ENCODE measurements at places on chromosomes 4 and X.

DNA sequence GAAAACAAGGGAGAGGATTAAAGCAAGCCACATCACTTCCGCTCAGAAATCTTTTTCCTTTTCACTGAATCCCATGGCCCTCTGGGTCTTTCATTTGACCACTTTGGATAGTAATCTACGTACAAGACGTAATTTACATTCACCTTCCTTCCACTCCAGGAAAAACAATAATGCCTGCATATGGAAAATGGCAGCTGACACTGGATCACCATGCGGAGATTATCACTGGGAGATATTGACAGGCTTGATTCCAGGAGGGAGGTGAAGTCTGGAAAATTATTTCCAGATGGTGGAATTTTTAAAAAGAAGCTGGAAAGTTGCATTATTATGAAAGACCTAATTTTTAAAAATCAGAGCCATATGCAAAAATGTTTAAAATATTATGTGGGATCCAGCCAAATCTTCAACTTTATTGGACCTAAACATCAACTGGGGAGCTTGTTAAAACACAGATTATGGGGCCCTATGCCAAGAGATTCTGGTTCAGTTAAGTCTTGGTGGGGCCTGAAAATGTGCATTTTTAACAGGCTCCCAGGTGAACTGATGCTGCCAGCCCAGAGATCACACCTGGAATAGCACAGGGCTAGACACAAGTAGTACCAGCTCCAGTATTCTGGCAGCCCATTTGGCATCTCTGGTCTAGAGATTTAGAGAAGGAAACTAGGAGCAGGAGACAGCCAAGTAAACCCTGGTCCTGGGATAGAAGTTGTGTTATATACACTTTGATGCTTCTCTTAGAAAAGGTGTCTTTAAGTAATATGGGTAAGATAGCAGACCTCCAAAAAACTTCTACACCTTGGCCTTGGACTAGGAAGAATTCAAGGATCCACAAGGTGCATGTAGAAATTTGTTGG is 290.3 kb upstream of the LDB2 start:
- no peak for DNase-seq

DNA sequence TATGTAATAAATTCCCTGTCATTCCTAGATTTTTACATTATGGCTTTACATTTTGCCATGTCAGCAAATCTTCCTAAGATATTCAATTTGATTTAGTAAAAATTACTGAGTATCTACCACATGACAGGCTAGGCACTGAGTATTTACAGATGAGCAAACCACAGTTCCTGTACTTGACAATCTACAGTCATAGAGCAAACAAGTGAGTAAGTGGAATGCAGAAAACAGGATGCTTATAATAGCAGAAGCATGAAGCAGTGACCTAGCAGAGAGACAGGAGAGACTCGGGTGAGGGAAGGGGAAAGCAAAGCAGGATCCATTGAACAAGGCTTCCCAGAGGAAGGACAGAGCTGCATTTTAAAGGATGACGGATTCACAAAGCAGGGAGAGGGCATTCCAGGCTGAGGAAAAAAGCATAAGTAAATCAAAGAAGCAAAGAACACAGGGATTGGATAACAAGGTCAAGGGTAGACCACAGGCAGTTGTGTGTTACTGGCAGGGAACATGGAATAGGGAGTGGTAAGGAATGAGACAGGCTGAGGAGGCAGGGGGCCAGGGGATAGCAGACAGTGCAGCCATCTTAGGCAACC is 124.7 kb upstream of the C1QTNF7 start:
- peak; percentile 57 for DNase-seq

GRCh38 chrX:110407910-110408545 is 49.4 kb downstream of the RTL9 start:
- DNase-seq: no peak

GRCh38 chrX:118593407-118593806 is 97.8 kb downstream of the DOCK11 start:
- no peak for DNase-seq

- DNase-seq: no peak
Observed at GRCh38 chrX:10612215-10612614, 8.2 kb downstream of the MID1 start.

DNA sequence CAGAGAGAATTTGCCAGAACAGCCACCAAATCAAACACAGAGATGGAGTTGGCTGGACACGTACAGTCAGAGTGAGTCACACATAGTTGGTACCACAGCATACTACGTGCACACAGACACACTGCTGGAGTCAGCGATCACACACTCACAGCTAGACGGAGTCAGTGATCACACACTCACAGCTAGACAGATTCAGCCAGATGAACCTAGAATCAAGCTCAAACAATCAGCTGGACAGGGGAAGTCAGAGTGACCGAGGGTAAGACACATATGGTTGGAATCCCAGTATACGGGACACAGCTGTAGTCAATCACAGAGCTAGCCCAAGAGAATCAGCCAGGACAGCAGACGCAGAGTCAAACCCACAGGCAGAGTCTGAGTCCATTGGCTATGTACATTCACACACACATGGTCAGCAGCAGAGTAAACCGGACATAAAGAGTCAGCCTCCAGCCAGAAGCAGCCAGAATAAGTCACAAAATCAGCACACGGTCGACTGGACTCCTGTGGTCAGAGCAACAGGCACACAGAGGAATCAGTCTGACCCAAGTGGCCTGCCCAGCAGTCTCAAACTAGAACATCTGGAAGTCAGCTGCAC is 4.6 kb downstream of the SLC38A5 start:
- DNase-seq: peak; percentile 72

GRCh38 chr4:72591547-72592454 is 22.8 kb upstream of the ADAMTS3 start:
- DNase-seq: no peak

- DNase-seq: no peak
Observed at GRCh38 chr4:180377741-180378140, 1865.5 kb upstream of the TENM3 start.

DNA sequence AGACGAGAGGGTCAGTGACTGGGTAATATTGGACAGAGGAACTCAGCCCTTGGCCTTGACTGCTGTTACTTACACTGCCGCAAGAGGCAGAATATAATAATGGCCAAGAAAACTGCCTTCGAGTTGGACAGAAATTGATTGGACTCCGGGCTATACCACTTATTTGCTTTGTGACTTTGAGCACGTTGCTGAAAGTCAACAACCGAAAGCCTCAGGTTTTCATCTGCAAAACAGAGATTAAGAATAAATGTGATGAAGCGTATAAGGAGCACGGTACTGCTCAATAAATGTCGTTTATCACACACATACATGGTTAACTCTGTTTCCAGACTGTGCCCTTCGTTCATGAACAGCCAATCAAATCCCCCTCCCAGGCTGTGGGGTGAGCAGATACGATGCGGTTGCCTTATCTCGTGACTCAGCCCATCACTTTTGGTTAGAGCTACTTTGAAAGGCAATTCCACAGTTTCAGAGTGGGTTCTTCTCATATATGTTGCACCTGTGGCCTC is 91.6 kb downstream of the TSPAN7 start:
- DNase-seq: no peak

DNA sequence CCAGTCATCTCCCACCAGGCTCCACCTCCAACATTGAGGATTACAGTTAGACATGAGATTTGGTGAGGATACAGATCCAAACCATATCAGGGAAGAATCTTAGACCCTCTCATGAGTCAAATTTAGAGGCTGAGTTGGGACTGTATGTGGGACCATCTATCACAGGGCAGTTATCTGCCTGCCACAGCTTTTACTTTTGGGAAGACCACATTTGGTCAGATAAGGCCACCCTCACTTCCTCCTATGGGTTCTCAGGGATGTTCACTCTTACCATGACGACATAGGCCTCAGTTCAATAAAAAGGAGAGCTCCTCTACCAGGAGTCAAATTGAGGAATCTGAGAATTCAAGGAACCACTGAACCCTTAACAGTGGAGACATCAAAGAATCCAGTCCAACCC is 2.1 kb downstream of the MAGEB2 start:
- no peak for DNase-seq

DNA sequence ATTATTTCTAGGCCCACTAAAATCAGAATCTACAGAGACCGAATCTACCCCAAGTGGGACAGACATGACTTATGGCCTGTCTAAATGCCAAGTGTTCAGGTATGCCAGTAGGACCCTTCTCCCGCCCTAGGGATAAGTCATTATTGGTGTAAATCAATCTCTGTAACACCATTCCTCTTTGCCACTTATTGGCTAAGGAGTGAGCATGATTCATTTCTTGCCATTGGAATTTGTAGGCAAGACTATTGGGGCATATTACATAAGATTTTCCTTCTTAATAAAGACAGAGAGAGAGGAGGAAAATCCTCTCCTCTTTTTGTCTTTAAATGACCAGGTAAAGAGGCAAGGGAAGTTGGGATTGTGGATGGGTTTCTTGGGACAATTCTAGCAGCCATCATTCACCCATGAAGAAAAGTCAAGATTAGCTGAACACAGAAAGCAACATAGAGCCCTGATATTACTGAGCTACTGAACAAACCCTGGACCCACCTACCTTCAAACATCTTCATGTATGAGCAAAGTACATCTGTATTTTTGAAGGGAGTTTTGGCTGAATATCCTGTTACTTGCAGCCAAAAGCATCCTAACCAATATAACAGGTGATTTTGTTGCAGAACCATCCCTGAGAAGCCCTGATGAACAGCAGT is 2.6 kb downstream of the SLC9B2 start:
- DNase-seq: no peak

GRCh38 chr4:94909645-94910044 is 151.9 kb downstream of the BMPR1B start:
- no peak for DNase-seq

GRCh38 chr4:164731827-164732474 is 22.0 kb upstream of the SMIM31 start:
- DNase-seq: peak; percentile 10

- no peak for DNase-seq
Observed at GRCh38 chrX:4841216-4841745, 1127.8 kb upstream of the PRKX start.

- no peak for DNase-seq
Observed at GRCh38 chr4:15188605-15189539, 186.6 kb downstream of the CPEB2 start.

- no peak for DNase-seq
Observed at GRCh38 chrX:41958861-41959260, 35.5 kb upstream of the CASK start.

DNA sequence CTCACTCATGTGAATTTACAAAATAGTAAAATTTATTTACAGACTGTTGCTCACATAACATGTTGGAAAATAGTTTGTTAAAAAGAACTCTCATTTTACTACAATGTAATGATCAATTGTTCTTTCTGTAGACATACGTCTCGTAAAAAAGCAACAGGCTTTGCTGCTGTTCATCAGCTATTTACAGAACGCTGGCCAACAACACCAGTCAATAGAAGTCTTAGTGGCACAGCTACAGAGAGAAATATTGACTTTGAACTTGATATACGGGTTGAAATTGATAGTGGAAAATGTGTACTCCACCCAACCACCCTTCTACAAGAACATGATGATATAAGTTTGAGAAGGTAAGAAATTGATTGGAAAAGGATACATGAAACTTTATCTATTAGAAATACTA is 47.6 kb upstream of the ADAD1 start:
- no peak for DNase-seq

- DNase-seq: no peak
Observed at GRCh38 chr4:150387981-150388380, 194.0 kb upstream of the MAB21L2 start.
